ENCODE measurements at places on chromosomes 3 and 15.

DNA sequence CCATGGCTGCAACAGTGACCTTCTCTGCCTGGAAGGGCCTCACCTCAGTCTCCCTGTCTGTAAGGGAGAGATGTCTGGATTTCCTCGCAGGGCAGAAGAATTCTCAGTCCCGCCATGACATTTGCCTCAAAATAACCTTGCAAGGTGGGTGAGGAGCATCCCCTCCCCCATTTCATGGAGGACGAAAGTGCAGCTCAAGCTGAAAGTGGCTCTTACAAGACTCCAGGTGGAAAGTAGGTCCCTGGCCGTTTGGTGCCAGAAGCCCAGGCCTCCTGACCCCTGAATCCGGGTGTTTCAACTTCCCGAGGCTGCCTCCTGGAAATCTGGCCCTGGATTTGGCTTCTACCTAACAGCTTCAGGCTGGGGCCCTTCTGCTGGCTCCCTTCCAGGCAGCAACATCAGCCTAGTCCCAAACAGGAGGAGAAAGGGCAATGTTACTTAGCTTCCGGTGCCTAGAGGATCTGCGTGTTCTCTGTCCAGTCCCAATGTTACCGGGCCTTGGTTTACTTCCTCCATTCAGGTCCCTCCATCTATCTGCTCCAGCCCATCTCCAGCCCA, 769 bp upstream of the CSPG4 start:
- DNase-seq: no peak

- DNase-seq: no peak
These were observed 107.4 kb downstream of the GLDN start for GRCh38 chr15:51448622-51449399.

GRCh38 chr3:186225603-186226002, 116.7 kb upstream of the ETV5 start:
- DNase-seq: no peak

DNA sequence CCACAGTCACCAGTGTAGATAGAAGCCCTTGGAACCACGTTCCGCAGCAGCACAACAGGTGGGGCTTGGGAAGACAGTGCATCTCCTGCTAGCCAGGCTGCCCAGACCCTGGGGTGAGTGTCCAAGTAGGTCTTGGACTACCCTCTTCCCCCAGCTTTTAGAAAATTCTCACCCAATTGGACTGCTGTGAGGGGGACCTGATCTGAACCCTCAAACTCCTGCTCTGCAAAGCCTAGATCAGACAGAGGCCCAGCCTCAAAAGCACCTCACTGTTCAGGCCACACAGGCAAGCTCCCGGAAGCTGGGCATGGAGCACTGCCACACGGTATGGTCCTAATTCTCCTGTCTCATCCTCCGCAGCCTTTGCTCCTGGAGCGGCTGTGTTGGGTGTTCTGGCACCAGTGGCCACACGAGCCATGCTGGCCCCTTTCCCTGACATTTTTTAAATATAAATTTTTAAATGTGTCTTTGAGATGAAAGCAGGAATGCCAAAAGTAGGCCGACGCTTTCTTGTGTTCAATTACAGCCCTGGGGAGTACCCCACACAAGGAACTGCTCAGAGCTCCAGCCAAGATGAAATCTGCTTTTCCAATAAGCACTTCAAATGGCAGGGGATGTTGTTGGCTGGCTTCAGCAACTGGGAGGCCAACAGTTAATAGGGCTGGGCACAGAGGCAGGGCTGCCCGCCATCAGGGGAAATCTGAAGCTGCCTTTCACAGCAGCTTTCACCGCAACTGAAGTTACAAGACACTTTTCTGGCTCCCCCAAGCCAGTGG, 40.9 kb downstream of the CPN2 start:
- no peak for DNase-seq

DNA sequence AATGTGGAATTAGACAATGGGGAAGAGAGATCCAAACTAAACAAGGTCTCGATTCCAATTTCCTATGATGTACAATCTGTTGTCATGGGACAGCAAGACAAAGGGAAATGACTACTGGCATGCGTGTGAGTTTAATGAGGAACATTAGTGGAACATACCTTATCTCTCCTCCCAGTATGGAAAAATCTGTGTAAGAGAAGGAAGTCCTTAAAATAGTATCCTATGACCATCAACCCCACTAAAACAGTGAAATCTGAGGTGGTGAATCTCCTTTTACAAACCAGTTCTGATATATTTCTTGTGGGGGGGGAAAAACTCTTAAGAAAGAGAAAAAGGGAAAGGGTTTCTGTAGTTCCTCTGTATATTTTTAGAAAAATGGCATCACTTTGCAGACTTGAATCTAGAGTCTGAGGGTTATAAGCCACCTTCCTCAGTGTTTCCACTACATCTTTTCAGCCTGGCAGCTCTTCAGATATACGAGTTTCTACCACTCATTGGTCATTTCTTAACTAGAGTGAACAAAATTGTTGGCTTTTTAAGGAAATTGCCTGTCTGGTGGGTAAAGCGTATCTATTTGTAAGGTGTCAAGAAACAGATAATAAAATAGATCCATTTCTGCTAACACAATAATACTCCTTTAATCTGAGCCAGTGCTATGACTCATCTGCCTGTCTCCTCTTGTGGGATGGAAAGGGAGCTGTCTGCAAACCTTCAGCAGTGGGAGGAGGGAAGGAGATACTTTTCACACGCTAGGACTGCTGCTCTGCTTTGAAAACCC, 3.0 kb upstream of the TNFAIP8L3 start:
- DNase-seq: no peak

DNA sequence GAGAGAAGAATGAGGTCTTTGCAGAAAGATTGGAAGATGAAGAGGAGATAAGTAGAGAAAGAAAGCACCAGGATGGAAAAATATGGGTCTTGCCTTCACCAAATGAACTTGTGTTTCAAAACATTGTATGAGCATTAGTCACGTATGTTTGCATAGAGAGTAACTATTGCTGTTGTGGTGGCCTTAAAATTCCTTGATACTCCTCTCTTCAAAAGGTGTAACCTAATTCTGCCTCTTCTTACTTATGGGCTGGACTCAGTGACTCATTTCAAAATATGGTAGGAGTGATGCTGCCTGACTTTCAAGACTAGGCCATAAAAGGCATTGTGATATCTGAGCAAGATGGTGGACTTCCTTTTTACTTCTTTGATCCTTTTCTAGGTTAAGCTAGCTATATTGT, 228.7 kb upstream of the ZNF385D start:
- no peak for DNase-seq

DNA sequence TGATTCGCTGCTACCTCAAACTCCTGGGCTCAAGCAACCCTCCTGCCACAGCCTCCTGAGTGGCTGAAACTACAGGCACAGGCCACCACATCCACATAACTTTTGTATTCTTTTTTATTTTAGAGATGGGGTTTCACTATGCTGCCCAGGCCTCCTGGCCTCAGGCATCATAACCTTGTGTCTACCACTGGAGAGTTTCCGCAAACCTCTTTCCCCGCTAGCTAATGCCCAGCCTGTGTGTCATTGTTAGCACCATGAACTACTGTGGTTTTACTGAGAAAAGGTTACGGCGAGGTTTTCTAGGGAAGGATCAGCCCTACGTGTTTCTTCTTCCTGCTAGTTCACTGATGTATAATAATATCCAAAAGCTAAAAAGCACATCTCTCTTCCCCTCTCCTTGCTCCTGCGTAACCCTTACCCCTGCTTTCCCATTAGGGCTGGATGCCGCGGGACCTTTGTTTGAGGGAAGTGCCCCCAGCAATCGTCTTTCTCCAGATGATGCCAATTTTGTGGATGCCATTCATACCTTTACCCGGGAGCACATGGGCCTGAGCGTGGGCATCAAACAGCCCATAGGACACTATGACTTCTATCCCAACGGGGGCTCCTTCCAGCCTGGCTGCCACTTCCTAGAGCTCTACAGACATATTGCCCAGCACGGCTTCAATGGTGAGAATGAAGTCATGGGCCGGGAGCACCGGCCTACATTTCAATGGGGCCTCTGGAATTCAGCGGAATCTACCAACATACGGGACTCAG, 113.7 kb downstream of the LIPC start:
- no peak for DNase-seq

GRCh38 chr15:74997141-74997540, 1.8 kb downstream of the SCAMP5 start:
- DNase-seq: no peak

DNA sequence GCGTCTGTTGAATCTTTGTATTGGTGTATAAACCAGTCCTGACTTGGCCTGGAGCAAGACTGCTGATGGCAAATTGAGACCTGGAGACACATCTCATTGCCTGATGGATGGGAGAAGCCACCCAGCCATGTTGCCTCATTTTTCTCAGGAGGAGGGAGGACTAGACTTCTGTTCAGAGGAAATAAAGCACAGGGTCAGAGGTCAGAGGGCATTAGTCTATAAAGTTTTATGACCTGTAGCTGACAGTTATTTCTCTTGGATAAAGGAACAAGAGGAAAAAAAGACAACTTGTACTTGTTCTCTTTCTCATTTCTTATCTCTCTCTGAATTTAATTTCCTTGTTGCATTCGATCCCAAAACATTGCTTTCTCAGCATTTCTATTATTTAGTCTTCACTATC, 775.9 kb downstream of the SQOR start:
- no peak for DNase-seq

GRCh38 chr15:74193299-74193718, 9.3 kb downstream of the STRA6 start:
- DNase-seq: no peak

All from NCI-H1417 treated with DMSO at 0.1 percent for 48 hours (cell line).